Left hindlimb (tissue), 1 donor: ENCODE measurements at places on chromosomes 6 and 20.

GRCh38 chr20:45114465-45115385 is at the start of gene WFDC5:
Gene WFDC5 (minus strand): TSS chr20:45115174. CDS start chr20:45115083, 91 bp downstream.
- DNase-seq, result no peak

GRCh38 chr6:43496370-43497128 is 13.6 kb downstream of the LRRC73 start:
- no peak for DNase-seq

GRCh38 chr6:169979873-169980432 is 228.5 kb downstream of the ERMARD start:
- peak; percentile 6 for DNase-seq

DNA sequence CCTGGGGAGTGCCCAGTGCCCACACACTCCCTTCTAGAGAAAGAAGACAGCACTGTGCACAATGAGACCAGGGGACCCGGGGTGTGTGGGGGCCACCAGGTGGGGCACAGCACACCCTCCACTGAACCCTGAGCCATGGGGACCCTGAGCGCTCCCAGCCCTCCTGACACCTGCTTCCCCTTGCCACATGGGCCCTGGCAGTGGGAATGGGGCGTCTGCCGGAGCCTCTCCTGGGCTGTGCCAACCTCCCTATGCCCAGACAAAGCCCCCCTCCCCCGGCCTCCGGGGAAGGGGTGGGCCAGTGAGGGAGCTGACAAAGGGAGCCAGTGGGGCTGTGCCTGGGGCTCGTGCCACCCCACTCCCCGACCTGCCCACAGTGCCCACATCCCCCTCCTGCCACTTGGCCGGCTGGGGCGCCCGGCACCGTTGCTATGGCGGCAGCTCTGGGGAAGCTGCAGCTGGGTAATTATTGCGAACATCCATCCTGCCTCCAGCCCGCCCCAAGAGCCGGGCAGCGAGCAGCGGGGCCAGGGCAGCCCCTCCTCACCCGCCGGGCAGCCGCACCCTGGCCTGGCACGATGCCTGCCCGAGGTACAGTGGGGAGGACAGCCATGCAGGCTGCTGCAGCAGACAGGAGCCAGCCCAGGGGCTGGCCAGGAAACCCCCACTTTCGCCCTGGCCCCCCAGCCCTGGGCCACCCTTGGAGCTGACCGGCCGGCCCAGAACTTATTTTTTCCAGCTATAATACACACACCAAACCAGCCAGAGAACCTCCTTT is 41.9 kb upstream of the NOL4L start:
- DNase-seq, result peak; percentile 74

DNA sequence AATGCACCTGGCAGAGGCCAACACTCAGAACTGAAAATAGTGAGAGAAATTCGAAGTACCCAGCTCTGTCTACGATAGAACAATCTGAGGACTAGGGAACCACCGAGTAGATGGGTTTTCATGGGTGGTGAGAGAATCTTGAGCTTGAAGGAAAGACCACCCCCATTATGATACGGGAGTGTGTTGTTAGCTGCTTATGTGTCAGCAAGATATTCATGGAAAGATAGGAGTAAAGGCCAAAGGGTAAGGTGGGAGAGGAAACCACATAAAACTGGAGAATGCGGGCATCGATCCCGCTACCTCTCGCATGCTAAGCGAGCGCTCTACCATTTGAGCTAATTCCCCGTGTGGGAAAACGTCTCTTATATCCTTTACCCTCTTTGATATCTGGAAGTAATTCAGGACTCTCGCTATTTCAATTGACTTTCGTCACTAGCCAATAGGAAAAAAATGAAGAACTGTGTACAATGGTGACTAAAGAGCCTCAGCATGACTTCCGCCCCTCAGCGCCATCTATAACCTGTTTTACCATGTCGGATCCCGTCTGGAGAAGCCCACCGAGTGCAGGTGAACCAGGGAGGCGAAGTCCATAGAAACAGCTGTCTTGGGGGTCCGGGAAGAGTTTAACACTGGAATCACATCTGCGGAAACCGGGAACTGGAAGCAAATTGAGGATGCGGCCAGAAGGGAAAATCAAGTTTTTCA is 25.0 kb upstream of the ABT1 start:
- DNase-seq, result peak; percentile 56

DNA sequence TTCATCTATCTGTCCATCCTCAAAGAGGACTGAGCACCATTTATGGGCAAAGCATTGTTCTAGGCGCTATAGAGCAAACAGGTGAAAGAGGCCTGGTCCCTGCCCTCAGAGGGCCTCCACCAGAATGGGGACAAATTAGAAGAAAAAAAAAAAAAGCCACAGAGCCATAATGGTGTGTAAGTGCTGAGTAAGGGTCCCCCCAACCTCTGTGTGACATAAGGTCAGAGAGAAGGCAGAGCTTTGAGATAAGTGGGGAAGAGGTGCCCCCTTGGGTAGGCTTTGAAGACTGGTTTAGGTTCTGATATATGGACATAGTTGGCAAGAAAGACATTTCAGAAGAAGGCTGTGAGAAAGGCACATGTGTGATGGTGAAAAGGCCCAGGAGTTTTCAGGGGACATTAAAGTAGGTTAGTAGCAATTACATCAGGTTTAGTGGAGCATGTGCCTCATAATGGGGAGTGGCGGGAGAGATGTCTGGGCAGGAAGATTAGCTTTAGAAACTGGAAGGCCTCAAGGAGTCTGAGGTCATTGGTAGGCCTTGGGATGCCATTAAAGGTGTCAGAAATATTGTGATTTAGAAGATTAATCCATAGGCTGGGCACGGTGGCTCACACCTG is 15.3 kb upstream of the ZBTB9 start:
- no peak for DNase-seq

GRCh38 chr20:37111926-37112455 is 16.2 kb upstream of the RBL1 start:
- DNase-seq, result no peak

- peak; percentile 87 for DNase-seq
Measured at GRCh38 chr6:143060354-143060805, 309 bp upstream of the AIG1 start.

DNA sequence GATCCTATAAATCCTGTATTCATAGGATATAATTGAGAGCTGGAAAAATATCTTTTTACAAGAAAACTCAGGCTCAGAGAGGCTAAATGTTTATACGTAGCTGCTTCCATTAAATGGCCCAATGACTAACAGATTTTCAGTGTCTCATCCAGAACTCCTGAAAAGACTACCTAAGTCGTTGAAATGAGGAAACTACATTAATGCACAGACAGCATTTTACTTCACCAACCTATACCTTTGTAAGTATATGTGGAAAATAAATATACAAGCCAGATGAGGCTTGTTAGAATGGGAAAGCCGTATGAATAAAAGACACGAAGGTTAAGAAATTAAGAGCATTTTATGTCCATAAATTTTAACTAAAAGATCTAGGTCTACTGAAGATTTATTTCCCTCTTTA is 8.4 kb upstream of the SNX14 start:
- DNase-seq, result no peak

DNA sequence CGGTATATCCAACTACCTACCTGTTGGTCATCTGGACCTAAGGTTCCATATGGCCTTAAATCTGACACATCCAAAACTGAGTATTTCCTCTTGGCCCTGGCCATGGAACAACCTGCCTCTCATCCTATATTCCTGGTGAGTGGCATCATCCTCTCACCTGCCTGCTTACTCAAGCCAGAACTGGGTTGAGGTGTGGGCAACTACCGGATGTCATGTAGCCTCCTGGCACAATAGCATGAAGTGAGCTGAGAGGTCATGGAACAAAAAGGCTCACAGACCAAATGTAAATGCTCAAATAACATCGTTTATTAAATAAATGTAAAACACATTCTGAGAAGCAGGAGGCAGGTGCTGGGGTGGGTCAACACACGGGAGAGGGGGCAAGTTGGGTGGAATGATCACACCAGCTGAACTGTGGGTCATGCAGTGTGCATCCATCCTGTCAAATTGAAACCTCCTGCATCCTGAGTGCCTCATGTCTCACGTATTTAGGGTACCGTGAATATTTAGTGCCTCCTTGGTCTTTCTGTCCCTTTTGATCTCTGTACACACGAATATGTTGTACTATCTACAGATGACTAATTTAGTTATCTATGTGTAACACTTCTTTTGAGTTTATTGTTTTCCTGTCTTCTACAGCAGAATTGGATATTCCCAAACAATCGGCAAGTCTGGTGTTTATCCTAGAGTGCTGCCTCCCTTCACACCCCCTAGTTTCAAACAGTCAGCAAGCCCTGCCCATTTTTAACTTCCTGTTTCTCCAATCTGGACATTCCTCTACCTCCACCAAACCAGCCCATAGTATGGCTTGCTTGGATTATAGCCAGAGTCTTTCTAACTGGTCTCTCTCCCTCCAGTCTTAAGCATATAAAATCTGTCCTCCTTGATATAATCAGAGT is 7.9 kb upstream of the POU5F1 start:
- DNase-seq, result no peak

- no peak for DNase-seq
Measured at GRCh38 chr6:41587131-41587879, 41.1 kb downstream of the FOXP4 start.

DNA sequence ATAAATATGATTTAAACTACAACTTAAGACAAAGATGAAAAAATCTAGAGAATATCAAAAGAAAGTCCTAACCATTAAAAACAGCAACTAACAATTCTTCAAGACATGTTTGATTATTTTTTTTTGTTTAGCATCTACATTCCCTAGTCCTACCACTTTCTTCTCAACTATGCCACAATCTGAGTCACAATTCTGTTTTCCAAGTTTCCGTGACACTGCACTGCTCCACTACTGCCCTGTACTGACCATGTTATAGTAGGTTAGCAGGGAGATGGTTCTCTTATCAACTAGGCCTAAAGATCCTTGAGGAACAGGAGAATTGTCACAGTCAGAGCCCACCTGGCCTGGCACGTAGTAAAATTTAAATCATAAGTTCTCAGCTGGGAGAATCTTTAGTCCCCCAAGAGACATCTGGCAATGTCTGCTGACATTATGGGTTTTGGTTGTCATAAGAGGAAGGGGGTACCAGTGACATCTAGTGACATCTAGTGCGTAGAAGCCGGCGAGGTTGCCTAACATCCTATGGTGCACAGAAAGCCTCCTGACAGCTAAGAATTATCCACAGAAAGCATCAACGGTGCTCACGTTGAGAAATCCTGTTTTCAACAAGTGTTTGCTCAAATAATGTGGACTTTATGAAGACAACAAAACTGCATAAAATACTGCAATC is 100.5 kb downstream of the PDE10A start:
- no peak for DNase-seq

- DNase-seq, result no peak
Measured at GRCh38 chr20:37267667-37268313, 6.2 kb upstream of the GHRH start.

DNA sequence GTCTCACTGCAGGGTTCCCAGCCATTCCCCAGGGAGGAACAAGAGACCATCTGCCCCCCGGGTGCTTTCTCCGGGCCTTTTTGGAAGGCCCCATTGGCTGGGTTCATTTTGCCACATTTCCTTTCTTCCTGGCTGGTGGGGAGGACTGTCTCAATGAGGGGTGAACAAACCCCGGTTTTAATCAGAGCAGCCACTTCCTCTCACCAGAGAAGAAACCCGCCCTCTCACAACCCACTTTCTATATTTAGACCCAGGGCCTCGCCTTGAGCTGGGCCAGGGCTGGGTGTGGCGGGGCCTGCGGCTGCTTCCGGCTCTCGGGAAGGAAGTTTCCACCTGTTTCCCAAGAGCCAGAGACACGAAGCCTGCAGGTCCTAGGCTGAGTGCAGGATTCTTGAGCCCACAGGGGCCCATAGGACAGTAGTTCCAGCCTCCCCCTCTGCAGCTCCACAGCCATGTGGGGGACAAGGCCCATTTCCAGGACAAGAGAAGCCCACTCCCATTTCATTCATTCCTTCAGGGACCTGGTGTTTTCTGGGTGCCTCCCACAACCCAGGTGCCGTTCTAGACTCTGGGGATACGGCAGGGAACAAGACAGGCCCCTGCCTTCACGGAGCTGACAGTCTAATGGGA is 41.8 kb downstream of the RBM38 start:
- DNase-seq, result peak; percentile 74

GRCh38 chr6:123418071-123418470 is 218.7 kb downstream of the TRDN start:
- no peak for DNase-seq

DNA sequence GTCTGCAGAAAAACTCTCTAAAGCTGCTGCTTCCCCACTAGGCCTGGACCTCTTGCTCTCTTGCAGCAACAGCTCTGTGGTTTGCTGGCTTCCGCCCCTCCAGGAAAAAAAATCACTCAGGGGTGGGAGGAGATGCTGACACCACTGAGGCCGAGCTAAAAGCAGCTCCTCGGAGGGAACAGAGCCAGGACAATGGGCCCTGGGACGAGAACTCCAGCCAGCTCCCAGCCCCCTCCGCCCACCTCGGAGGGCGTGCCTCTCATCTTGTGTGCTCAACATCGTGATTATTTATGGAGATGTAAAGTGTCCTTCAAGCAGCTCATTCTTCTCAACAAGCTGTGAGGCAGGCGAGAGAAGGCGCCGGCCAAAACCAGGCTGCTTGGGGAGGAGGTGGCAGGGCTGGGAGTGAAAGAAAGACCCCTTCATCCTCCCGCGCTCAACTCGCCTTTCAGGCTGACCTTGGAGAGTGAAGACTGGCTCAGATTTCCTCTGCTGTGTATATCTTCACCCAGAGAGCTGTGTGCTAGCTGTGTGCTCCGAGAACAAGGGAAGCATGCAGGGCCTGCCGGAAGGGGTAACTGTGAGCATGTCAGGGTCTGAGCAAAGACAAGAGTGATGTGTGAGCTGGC is 53.5 kb upstream of the LRFN2 start:
- peak; percentile 71 for DNase-seq

DNA sequence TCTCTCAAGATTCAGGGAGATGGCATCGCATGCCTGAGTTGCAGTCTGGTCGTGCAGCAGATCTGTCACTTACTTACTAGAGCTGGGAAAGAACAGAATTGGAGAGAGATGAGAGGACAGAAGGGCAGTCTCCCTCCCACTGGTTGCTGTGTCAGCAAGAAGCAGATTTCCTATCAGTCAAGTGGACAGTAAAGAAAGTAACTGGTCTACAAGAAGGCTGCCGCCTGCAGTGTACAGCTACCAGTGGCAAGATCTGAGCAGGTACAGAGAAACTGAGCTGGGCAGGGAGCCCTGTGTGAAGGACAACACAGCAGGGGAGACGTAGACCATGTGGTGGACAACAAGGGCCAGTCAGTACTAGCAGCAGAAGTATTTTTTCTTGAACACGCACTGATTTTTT is 49.5 kb upstream of the PCSK2 start:
- DNase-seq, result no peak

DNA sequence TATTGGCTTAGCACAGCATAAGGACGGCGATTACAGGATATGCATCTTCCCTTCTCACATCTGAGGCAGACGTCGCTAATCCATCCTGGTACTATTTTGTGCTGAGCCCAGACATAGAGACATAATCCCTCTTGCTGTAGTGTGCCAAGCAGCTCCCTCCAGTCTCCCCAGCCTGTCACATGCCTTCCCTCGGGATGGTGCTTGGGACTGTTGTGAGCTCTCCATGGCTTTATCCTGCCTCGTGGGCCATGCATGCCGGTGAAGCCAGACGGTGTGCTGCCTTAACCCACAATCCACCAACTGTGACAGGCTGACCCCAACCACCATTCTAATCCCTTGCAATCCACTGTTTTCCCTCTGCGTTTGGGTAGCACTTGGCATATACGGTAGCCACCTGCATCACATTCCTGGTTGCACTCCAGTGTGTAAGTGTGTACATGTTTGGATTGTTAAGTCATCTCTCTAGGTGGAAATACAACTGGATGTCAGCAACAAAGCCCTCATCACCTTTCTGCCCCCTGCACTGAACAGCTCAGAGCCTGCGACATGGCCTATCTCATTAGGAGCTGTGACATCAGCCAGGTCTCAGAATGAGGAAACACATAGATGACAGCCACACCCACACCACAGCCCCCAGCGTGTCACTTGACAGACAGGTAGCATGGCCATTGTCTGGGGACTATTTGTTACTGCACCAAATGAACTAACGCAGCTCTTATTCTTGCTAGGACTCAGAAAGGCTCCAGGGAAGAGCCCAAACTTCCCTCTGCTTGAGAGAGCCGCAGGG is 374.8 kb upstream of the CDH4 start:
- no peak for DNase-seq
